ENCODE measurements at places on chromosomes 5 and 9.

DNA sequence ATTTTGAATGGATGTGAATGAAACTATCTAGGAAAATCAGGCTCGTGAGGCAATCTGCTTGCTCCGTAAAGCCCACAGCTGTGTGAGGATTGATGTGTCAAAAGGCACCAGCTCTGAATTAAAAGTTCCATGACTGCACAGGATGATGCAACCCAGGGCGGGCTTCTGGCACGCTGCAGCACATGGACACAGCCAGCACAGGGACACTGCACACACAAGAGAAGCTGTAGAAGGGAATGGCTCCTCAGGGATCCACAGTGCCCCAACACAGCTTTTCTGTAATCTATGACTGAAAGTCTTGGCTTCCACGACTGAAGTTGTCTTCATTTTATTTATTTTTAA is 151.0 kb downstream of the GCNT1 start:
- DNase-seq: no peak

- no peak for DNase-seq
Observed at GRCh38 chr5:124528838-124529237, 217.6 kb downstream of the ZNF608 start.

GRCh38 chr9:98575379-98576346 is 133.1 kb downstream of the GABBR2 start:
- no peak for DNase-seq

- DNase-seq: no peak
Observed at GRCh38 chr5:180215783-180216630, 7.0 kb upstream of the RASGEF1C start.

DNA sequence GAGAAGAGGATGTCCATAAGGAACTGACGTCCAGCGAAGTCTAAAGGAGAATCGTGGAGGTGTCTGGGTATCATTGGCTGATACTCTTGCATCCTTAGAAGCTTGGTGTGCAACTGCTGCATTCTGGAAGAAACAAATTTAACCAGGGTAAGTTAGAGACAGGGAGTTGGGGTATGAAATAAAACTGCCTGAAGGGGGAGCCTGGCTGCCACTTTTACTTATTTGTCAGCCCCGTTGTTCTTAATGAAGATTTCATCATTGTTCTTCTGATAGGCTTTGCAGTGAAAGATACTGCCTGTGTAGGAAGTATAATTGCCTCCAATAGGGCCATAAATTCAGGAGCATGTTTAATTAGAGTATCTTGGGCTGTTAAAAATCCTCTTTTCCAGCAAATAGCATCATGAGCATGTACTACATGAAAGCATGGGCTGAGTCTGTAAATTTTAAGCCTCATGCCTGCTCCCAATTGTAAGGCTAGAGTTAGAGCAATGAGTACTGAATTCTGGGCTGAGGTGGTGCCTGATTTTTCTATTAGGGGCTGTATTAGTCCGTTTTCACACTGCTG is 1264.5 kb upstream of the ACO1 start:
- DNase-seq: peak; percentile 56

DNA sequence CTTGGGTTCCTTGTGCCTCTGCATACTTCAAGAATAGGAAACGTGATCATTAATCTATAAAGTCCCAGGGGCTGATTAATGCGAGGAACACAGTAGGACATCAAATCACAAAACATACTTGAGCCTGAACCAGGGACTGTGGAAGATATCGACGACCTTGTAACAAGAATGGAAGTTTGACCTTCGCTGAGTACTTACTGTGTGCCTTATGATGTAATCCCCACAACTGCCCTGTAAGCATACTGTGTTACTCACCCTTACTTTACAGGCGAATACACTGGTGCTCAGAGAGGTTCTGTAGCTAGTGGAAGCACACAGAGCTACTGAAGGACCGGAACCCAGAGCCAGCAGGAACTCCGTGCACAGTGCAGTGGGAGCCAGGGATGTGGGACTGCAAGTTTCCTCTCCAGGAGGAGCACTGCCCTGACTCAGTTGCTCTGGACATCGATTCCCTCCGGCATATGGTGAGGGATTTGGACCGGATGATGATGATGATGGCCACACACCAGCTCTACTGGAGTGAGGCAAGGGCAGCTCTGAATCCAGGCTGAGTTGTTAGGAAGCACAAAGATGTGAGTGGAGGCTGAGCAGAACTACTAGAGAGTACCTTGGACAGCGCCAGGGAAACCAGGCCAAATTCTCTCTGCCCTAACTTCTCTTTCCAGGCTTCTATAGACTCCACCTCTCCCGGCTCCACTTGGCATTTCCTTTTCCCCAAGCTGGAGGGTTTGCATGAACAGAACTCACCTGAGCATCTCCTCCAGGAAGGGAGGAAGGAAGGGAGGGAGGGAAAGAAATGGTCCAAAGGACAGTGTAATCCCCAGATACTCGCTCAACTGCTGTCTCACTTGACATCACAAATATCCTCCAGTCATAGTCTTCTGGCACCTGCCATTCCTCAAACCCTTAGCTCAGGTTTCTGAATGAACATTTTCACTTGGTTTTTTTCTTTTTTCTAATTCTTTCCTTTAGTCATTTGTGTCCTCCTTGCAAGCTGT is 1.5 kb upstream of the GABBR2 start:
- peak; percentile 71 for DNase-seq

DNA sequence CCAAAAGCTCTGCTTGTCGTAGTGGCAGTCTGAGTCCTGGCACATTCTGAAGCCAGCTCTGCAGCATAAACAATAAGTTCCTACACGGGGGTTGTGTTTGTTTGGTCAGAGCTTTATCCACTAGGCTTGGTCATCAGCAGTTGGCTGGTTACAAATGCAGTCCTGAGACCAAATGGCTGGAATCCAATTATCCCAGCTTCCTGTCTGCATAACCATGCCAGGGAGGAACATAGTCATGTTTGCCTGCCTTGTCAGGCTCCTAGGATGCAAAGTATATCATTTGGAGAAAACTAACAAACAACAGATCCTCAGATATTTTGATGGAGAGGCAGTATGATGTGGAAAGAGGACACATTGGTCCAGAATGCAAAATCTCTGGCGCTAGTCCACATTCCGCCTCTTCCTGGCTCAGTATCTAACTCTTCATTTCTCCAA is 85.8 kb downstream of the FBXO38 start:
- DNase-seq: no peak

GRCh38 chr9:120486347-120486746 is 93.6 kb downstream of the CDK5RAP2 start:
- DNase-seq: no peak

DNA sequence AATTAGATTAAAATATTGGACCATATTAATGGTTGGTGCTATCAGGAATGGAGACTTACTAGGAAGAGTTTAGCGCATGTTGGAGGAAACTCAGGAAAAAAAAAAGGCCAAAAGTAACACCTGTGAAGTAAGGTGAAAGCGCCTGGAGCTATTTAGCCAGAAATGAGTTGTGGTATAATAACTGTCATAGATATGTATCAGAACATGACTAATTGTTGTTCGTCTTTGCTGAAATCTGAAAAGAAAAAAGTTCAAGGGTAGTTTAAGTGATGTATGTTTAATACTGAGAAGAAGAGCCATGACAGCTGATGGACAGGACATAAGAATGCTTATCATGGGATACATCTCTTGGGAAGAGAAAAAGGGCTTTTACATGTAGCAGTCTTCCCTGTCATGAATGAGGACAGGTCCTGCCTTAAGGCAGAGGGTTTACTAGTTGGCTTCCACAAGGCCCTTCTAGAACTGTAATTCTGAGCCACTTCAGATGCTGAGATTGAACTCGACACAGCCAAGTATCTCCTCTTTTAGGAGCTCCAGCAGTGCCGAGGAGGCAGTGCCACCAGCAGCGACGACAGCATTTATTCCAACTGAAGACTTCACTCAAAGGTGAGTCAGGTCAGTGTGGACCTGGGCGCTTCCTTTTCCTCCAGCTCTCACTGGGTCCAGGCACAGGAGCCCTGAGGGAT is 940 bp upstream of the CAMK4 start:
- DNase-seq: no peak

- no peak for DNase-seq
Observed at GRCh38 chr5:161763571-161763970, 78.0 kb downstream of the GABRA6 start.

GRCh38 chr5:126445502-126446174 is 22.4 kb downstream of the GRAMD2B start:
- no peak for DNase-seq

DNA sequence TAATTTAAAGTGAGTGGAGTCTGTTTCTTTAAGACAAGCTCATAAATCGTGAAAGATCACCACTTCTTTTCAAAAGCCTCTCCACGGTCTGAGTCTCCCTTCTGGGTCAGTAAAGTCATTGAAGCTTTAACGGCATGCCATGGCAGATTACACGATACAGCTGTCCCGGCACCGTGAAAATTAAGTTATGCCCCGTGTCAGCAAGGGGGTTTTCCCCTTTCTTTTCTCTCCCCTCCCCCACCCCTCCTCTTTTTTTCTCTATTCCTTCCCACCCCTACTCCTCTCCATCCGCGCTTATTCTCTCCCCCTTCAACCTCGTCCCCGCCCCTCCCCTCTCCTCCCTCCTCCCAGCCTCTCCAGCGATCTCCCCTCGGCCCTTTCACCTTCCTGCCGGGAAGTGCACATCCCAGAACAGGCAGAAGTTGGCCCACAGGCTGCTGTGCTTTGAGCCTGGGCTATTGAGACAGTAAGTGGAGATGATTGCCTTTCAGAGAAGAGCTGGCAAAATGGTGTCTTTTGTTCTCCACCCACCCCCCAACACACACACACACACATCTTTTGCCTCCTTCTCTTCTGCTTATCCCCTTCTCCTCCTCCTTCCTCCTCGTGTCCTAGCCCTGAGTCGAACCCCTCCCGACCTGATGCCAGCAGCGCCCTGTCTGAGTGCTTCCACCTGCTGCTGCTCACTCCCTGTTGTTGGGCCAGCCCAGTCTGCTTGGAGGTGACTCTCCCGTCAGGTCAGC is 44.1 kb downstream of the GAS1 start:
- peak; percentile 75 for DNase-seq

DNA sequence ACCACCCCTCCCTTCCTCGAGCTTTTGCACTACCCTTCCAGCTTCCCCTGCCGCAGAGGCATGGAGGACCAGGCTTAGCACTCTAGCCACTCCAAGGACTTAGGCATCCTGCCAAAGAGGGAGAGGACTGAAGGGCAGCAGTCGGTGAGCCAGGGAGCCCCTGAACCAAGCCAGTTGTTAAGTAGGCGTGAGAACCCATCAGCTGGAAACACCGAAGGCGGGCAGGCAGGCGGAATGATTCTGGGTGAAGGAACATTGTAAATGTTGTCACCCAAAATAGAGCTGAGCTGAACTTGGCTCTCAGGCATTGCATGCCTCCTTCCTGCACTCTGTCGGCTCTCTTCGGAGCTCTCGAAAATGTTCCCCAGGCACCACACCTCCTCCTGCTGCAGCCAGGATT is 42.8 kb downstream of the NRG2 start:
- DNase-seq: no peak

- no peak for DNase-seq
Observed at GRCh38 chr9:92480986-92481633, 1.2 kb downstream of the ASPN start.

GRCh38 chr9:94948567-94949235 is 222.2 kb downstream of the AOPEP start:
- DNase-seq: no peak

GRCh38 chr9:19481971-19482404 is 73.2 kb downstream of the ACER2 start:
- DNase-seq: no peak

DNA sequence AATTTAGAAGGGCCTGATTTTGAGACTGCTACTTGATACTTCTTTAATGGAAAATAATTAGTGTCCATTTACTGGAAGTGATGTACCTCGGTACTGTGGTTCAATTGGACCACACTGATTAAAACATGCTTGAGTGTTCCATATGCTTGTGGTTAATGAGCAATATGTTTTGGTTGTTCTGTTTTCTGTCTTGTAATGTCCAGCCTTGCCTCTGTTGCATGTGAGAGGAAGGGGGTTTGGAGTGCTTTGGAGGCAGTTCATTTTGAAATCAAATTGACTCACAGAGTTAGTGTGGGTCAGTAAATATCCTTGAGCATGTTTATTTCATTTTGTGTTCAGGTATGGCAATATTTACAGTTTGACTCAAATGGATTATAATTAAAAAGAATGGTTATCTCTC is 334.4 kb downstream of the ARHGEF28 start:
- DNase-seq: no peak

GRCh38 chr5:173928871-173929574 is 40.9 kb downstream of the CPEB4 start:
- DNase-seq: no peak

- no peak for DNase-seq
Observed at GRCh38 chr9:84002344-84002743, 21.7 kb downstream of the RMI1 start.

DNA sequence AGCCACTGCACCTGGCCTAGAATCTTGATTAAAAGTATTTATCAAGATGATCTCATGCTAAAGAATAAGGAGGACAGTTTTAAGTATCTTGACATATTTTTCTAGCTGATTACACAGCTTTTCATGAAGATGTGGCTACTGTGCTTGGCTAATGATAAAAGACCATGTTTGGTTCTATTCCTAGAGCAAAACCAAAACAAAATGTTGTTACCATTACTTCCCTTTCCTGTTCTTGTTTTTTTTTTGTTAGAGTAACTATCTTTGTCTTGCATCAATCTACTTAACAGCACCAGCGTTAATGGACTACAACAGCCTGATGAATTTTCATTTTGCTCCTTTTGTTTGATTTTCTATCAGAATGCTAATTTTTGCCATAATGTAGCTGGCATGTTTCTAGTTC is 86.2 kb upstream of the DHFR start:
- no peak for DNase-seq

GRCh38 chr5:180067986-180068385 is 3.6 kb downstream of the RNF130 start:
- no peak for DNase-seq

- peak; percentile 13 for DNase-seq
Observed at GRCh38 chr5:155193029-155193428, 179.5 kb downstream of the KIF4B start.

GRCh38 chr9:27569406-27569805 is 3.9 kb downstream of the C9orf72 start:
- no peak for DNase-seq

GRCh38 chr5:66415208-66415607 is 181.0 kb upstream of the MAST4 start:
- no peak for DNase-seq

GRCh38 chr9:69168709-69169217 is 5.3 kb upstream of the TJP2 start:
- peak; percentile 81 for DNase-seq

DNA sequence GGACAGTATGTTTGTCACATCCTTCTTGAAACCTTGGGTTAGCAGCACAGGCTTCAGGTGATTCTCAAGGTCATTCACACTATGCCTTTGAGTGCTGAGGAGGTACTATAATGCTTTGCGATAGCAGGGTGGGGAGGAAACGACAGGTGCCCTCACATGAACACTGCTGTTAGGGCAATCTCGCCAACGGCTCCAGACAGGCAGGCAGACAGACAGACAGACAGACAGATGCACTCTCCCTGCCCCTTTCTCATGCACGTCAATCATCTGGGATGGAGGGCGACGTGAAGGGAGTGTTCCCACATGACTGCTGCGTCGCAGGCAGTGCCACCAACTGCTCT is 82.9 kb downstream of the RAPGEF1 start:
- no peak for DNase-seq

DNA sequence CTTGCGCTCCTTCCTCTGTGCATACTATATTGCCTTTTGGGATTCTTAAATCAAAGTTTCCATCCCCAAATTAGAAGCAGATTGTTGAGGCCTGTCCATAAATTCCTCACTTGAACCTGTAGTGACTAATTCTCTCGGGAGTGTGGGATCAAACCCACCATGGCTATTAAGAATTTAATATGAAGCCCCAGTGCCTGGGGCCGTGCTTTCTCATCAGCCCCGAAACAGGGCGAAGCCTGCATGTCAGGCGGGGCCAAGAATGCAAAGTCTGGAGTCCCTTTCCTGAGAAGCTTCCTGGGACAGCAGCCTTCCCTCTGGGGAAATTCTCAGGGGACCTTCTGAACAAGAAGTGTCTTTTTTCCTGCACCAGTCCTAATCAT is 29.3 kb upstream of the FAT2 start:
- DNase-seq: no peak
